Fibroblast of the conjunctiva (primary cell): ENCODE measurements at places on chromosomes 6 and 20.

DNA sequence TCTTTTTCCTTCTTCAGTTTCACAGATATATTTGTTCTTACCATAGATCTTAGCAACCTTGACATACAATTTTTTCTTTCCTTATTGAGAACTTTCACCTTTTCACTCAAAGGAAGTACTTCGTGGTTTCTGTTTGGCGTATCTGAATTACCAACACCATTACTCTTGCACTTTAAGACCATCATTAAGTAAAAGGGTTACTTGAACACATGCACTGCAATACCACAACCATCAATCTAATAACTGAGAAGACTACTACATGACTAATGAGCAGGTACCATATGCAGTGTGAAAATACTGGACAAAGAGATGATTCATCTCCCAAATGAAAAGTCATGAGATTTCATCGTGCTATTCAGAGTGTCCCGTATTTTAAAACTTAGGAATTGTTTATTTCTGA lies 21.7 kb upstream of the SENP6 start:
- DNase-seq: no peak

- peak; percentile 60 for DNase-seq
Observed at GRCh38 chr6:112037783-112038216, 16.1 kb upstream of the CCN6 start.

DNA sequence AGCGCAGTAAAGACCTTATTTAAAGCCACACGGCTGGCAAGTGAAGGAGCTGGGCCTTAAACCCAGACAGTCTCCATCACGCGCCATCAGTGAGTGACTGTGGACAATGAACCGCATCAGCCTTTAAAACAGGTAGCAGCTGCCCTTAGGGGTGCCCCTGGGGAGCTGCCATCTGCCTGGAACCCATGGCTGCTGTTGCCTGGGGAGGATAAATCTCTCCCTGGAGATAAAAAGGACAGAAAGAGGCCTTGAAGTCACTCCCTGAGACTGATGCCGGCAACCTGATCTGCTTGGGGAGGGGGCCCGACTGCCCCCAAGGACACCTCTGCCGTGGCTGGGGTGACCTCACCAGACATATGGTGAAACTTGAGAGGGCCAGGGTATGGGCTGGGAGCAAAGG lies 73.5 kb downstream of the PREX1 start:
- DNase-seq: no peak

DNA sequence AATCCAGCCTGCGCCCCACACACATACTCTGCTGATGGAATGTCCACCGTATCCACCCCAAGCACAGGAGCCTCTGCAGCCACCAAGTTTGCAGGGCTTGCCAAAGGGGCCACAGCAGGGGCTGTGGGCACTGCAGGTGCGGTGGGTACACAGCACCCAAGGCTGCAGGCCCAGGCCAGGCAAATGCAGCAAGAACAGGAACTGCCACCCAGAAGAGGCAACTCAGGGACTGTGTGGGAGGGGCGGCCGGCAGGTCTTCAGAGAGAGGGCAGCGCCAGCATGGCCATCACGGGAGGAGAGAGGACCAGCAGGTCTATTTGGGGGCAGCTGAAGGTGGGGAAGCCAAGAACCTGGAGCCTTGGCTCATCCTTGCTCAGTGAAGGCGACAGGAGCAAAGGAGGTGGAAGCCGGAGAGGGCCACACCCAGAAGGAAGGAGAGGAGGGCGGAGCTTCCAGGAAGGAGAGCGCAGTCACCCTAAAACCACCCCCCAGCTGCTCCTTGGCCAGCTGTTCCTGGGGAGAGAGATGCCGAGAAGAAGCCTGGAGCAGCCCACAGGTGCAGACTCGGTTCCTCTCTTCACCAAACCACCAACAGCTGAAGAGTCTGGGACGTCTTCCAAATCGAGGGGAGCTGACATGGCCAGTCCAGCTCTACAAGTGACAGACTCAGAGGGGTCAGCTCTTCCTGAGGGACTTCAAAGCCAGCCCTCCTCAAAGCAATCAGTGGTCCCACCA lies 265.1 kb upstream of the CDYL start:
- DNase-seq: no peak

- DNase-seq: no peak
Observed at GRCh38 chr6:162941128-162941527, 213.4 kb downstream of the PACRG start.

DNA sequence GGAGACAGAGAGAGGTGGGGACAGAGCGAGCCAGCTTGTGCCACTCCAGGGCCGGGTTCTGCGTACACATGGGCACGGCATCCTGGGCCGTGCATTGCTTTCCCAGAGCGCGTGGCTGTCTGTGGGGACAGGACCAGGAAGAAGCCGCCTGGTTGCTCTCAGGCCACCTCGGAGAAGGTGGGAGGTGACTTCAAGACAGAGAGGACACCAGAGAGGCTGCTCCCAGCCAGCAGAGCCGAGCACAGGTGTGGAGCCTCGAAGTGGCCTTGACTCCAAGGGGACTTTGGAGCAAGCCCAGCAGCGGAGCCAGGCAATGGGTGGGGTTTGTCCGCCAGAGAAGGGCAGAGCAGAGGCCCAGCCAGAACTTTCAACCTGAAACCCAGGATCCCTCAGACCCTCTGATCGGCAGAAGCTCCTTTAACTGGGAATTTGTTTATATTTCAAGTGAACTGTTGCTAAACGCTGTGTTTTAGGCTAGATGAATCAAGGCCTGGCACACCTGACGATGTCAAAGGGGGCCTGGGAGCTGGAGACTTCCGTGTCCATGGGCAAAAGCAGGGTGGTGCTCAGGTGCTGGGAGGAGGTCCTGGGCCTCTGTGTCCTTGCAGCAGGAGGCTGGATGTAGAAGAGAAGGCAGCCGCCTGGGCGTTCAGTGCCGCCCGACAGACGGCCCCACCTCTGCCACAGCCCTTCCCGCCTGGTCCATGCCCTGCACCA lies 262.1 kb downstream of the DLL1 start:
- no peak for DNase-seq

DNA sequence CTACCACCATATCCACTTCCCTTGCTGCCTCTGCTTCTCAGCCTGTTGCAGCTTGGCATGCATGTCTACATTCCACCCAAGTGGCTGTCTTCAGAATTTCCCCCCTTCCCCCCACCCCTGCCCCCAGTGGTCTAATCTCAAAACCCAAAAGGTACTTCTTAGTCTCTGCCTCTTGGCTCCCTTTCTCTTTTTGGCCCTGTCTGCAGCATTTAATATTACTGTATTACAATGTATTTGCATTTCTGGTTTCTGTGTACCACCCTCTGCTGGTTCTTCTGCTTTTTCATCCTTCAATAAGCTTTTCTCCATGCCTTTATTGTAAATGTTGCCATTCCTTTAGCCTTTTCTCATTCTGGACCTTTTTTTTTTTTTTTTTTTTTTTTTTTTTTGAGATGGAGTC lies 43.0 kb downstream of the RPRD1B start:
- DNase-seq: no peak

GRCh38 chr20:37699202-37699601 lies 5.4 kb downstream of the CTNNBL1 start:
- DNase-seq: peak; percentile 12

GRCh38 chr6:391559-392440 lies at the start of gene IRF4:
IRF4 (plus strand) TSS chr6:391752; CDS start chr6:393153, 1,401 bp downstream.
- DNase-seq: no peak

GRCh38 chr6:107079429-107079828 lies 35.9 kb downstream of the BEND3 start:
- no peak for DNase-seq

DNA sequence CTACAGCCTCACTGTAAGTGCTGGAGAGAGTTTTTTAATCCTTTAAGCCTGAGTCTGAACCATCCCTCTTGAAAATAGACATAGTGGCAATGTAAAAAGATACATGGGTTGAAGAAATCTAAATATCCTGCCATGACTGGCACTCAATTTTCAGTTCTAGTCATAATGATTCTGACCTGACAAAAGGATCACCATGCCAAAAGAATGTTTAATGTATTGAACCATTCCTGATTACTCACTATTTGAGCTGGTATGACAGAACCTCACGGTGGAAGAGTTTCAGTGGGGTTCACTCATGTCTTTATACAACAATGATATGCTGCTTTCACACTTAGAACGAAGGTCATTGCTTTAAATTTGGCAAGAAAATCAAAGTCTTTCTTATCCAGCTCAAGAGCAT lies 93.4 kb downstream of the HIVEP2 start:
- DNase-seq: no peak
